ENCODE measurements at places on chromosomes 7 and 10.

GRCh38 chr7:110759069-110759468 lies 331.9 kb upstream of the LRRN3 start:
- DNase-seq, result no peak

DNA sequence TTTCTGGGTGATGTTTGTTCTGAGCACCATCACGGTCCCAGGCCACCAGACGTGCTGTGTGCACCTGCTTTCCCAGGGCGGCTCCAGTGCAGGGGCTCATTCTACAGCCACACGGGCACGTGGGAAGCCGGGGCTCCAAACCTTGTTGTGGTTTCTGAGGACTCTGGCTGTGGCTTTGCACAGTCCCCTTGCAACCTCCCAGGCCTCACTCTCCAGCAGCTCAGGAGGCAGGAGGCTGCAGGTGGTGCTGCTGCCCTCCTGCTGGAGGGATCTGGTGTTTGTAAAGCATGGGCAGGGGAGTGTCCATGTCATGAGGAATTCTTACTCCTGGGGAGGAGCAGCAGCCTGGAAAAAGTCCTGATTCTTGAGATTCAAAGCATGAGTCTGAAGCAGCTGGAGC lies 54.3 kb downstream of the INSYN2A start:
- DNase-seq, result peak; percentile 64

GRCh38 chr7:39172137-39172536 lies 194.4 kb downstream of the POU6F2 start:
- DNase-seq, result no peak

- no peak for DNase-seq
Observed at GRCh38 chr7:50181081-50181480, 88.0 kb upstream of the ZPBP start.

DNA sequence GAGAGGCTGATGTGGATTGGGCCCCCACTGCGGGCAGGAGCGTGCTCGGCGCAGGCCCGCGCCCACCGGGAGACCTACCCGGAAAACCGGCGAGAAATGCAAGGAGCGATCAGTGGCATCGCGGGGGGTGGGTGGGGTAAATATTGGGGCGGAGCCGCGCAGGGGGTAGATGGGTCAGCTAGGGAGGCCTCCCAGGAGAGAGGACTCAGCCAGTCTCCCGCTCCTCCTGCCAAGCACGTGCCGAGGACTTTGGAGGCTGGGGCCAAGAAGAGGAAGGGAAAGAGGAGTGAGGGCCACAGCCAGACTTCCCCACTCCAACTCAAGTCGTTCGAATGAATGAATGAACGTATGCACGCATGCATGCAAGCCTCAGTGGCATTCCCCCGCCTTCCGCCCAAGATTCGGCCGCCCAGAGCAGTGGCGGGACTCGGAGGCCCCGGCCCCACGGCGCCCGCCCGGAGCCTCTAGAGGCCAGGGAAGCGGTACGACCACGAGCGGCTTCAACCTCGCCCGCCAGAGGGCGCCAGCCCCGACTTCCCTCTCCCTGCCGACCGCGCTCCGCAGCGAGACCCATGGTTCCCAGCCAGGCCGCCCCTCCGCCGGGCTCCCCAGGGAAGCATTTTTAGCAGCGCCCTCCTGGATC lies 3.6 kb downstream of the NPM3 start:
- peak; percentile 68 for DNase-seq

GRCh38 chr7:12320987-12321647 lies 82.5 kb downstream of the VWDE start:
- no peak for DNase-seq

DNA sequence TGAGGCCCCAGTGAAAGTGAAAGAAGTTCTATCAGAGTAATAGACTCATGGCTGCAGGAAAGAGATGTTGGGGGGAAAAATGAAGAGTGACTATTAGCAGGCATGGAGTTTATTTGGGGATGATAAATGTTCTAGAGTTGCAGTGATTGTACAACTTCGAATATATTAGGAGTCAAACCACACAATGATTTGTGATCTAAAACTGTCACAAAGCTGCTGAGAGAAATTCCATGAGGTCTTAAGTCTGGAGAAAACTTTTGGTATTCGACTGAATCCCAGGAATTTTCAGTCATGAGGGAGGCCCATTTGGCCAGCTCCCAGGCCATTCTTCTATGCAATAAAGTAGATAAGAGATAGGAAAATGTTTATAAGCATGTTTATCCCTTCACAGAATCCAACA lies 55.9 kb upstream of the UNC5B start:
- DNase-seq, result no peak

GRCh38 chr7:97694355-97694754 lies 37.5 kb upstream of the TAC1 start:
- no peak for DNase-seq

DNA sequence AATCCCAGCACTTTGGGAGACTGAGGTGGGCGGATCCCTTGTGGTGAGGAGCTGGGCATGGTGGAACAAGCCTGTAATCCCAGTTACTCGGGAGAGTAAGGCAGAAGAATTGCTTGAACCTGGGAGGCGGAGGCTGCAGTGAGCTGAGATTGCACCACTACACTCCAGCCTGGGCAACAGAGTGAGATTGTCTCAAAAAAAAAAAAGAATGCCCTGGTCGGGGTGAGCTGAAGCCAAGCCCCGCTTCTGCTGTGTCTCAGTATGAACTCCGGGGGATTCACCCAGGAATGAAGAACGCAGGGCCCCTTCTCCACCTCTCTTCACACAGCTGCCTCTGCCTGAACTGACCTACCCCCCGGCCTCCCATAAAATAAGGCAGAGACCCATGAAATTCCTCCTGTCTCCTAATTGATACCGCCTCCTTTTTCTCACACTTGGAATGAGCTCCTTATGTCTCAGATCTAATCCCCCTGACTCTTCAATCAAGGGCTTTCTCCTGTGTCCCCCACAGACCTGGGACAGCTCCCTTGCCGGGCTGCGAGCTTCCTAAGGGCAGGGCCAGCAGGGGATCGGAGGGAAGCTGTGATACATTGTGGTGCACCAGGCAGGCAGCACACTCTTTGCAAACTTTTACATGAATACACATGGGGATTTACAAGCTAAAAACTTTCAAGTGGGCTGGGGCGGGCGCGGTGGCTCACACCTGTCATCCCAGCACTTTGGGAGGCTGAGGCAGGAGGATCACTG lies 911 bp upstream of the ZP3 start:
- DNase-seq, result no peak
